ENCODE measurements at places on chromosomes 5 and 9. TPM values are rescaled to one million over a fixed set of nuclear protein-coding genes. Genes with fewer than 3 reads are reported as not detected.

Gene GLRA1
- not detected for total RNA-seq

Gene DRD1
- 0.15 TPM for total RNA-seq

Gene FGD3
- total RNA-seq, result 0.14 TPM

Gene UGT3A1
- not detected for total RNA-seq

Gene TMED9
- total RNA-seq, result 293 TPM

Gene FRMPD1
- 0.05 TPM for total RNA-seq

Gene AMBP
- 8.1 TPM for total RNA-seq

Gene ATP10B
- not detected for total RNA-seq

Gene OR1Q1
- not detected for total RNA-seq

Gene PRELID2
- 11.0 TPM for total RNA-seq

Gene TXNDC8
- not detected for total RNA-seq

Gene C5orf58
- total RNA-seq, result not detected

Data from A549 treated with GW870086 at 1 μM for 4 hours (cell line).